Activated T-cell treated with anti-CD3 and anti-CD28 coated beads for 48 hours (primary cell): ENCODE measurements at places on chromosomes 4 and X.

- DNase-seq = no peak
These were observed 25.5 kb upstream of the GPC4 start for GRCh38 chrX:133440797-133441163.

- DNase-seq = no peak
These were observed 20.3 kb downstream of the QRFPR start for GRCh38 chr4:121360495-121360894.

- DNase-seq = no peak
These were observed 1027.6 kb upstream of the PRKX start for GRCh38 chrX:4741024-4741423.

DNA sequence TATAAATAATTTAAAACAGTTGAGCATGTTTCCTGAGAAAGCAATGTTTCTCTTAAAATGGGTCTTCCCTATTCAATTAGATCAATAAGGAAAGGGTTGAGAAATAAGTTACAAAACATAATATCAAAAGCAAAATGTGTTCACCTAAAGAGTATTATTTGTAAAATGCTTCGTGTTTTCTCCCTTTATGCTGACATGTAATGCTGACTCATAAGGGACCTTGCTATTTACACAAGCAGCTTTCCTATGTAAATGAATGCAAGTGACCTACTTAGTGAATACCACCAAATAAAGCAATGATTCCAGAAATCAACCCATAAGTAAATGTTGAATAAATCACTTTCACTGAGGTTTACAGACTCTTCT lies 91.5 kb downstream of the ELOVL6 start:
- DNase-seq = no peak
